ENCODE measurements at places on chromosomes 7 and 10.

DNA sequence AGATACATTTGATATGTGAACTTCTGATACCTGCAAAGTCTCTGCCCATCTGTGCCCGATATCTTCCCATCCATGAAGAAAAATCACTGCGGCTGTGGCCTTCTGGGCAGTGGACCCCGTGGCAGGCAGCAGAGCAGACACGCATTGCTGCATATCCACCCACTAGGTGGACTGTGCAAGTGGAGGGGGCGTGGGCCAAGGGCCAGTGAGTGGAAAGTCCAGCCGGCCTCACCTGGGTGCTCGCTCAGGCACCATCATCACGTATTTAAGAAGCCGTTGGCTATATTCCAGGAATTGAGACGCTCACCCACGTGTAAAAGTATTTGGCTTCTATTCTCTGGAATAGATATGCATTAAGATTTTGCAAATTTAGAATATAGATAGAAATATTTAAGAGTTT, 30.8 kb upstream of the SLC13A1 start:
- DNase-seq: no peak

GRCh38 chr10:96998329-96998888, 166.3 kb downstream of the LCOR start:
- no peak for DNase-seq

DNA sequence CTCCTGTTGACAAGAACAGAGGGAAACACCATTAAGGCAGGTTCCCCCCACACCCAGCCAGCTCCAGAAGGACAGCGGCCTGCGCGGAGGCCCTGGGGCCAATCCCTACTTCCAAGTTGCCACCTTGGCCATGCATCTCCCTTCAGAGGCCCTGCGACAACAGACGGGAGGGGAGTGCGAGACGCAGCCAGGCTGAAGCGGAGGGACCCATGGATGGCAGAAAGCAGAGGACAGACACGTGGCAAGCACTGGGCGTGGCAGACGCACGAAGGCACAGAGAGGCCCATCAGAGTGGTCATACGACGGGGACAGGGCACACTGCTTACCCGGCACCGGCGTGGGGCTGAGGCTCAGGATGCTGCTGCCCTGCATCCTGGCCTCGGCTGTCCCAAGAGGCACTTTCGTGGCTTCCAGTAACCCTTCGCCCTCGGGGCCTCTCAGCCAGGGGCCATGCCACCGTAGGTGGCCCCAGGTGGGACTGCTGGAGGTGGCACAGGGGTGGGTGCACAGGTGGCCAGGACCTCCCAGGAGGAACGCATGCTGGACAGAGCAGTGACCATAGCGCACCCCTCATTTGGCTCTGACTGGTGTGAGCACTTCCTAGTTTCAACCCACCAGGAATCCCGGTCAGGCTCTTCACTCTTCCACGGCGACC, 11.4 kb downstream of the CXCL12 start:
- no peak for DNase-seq

DNA sequence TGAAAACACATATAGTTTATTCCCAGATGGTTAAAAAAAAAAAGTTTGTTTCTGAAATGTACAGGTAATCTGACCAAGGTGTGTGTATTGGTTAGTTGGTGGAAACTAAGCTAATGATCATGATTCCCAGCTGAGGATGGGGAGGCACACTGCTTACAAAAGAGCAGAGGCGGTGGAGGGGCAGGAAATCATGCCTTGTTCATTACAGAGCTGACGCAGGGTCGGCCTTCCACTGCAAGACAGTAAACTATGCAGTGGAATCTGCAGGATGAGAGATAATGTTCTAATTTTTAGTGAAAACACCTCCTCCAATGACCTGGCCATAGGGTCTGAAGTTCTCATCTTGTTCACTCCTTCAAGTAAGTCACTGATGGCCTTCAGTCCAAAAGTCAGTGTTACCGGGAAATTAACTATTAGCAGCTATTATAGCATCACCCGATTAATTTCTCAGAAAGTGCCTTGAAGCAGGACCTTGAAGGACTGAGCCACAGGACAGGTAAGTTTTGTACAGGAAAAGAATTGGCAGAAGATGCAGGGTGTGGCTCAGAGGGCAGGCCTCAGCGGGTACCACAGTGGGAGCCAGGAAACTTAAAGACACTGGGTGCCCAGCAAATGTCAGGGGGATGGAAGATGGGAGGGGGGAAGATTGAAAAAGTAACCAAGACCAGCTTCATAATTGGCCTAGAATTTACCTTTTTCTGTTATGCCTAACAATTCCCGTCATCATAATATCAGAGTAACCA, 36.0 kb downstream of the MYOF start:
- no peak for DNase-seq

DNA sequence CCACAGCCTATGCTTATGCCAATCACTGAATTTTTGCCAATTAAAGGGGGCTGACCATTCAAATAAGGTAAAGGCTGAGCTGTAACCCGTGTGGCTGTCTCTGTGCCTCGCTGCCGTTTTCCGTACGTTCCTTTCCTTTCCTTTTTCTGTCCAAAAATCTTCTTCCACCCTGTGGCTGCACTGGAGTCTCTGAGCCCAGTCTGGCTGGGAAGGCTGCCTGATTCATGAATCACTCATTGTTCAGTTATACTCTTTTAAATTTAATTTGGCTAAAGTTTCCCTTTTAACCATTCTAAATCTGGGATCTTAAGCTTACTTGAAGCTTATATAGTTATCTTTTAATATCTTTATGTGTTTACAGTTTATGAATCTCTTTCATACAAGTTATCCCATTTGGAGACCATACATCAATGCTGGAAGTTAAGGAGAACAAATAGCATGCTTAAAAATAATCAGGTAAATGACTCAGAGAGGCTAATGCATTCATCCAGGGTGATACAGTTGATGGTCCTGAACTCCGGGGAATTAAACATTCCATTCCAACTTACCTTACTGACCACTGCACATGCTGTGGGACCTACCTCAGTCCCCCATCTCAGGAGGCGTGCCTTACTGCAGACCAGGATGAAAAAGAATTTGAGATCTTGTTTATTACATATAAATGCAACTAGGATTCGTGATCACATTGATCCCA, 385.3 kb upstream of the ADARB2 start:
- no peak for DNase-seq

All from hindlimb muscle (tissue), 1 donor.